ENCODE measurements at places on chromosomes 4 and X. TPM values are rescaled to one million over a fixed set of nuclear protein-coding genes. Genes with fewer than 3 reads are reported as not detected.

DNA sequence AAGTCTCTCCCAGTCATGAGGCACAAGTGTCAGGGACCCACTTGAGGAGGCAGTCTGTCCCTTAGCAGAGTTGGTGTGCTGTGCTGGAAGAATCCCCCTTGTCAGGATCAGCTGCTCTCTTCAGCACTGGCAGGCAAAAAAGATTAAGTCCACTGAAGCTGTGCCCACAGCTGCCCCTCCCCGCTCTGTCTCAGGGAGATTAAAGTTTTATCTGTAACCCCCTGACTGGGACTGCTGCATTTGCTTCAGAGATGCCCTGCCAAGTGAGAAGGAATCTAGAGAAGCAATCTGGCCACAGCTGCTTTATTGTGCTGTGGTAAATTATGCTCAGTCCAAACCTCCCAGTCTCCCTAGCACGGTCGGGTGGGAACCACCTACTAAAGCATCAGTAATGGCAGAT lies 37.4 kb upstream of the HEPH start:
- no peaks in the 10 kb centered on the region for H3K36me3 ChIP-seq
- no peak overlapping the region for H3K4me3 ChIP-seq
- no peaks in the 10 kb centered on the region for H3K27me3 ChIP-seq
- no peak for DNase-seq

DNA sequence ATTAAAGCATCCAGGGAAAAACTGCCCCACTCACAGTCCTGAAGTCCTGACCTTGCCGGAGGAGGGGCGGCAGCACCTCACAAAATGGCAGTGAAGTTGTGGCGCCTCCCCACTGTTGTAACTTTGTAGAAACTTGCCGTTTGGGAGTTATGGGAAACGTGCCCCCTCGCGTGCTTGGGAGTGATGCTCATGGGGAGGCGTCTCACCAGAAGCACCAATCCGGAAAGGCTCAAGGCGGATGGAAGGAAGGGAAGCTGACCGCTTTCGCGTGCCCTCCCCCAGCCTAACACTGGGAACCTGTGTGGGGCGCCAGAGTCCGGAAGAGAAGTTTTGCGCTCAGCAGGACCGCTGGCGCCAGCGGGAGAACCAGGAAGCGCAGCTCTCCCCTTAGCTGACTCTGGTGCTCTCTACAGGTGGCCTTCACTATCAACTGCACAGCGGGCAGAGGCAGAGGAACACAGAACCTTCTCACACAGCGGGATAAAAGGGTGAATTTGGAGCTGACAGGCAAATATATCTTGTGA lies at the start of the genes CT45A10 and SAGE1:
Gene CT45A10 (minus strand): TSS at position 151 of the 524 bp plus-strand sequence. CDS start 8,100 bp downstream, outside the sequence.
Gene SAGE1 (plus strand): TSS at position 423 of the 524 bp plus-strand sequence. CDS start 2,527 bp downstream, outside the sequence.
- H3K4me1 ChIP-seq = no peaks in the 10 kb centered on the region
- H3K27me3 ChIP-seq = no peaks in the 10 kb centered on the region
- DNase-seq = peak; percentile 37
- H3K27ac ChIP-seq = no peak within 1 kb of the TSS
- H3K4me3 ChIP-seq = no peak within 1 kb of the TSS

The TIGD4 gene
- 1.7 TPM for total RNA-seq

GRCh38 chrX:95764972-95765451 lies 919.6 kb upstream of the DIAPH2 start:
- H3K27ac ChIP-seq = peak overlapping the region; percentile 62
- H3K36me3 ChIP-seq = no peaks in the 10 kb centered on the region
- peaks cover 16% of the 10 kb centered on the region for H3K4me1 ChIP-seq
- H3K4me3 ChIP-seq = peak overlapping the region; percentile 33
- peak; percentile 68 for DNase-seq
- H3K27me3 ChIP-seq = no peaks in the 10 kb centered on the region

GRCh38 chr4:110618581-110619462 lies 4.1 kb downstream of the PITX2 start:
- H3K4me3 ChIP-seq = peak overlapping the region; percentile 68
- H3K36me3 ChIP-seq = no peaks in the 10 kb centered on the region
- DNase-seq = peak; percentile 51
